ENCODE measurements at places on chromosomes 5 and 9.

DNA sequence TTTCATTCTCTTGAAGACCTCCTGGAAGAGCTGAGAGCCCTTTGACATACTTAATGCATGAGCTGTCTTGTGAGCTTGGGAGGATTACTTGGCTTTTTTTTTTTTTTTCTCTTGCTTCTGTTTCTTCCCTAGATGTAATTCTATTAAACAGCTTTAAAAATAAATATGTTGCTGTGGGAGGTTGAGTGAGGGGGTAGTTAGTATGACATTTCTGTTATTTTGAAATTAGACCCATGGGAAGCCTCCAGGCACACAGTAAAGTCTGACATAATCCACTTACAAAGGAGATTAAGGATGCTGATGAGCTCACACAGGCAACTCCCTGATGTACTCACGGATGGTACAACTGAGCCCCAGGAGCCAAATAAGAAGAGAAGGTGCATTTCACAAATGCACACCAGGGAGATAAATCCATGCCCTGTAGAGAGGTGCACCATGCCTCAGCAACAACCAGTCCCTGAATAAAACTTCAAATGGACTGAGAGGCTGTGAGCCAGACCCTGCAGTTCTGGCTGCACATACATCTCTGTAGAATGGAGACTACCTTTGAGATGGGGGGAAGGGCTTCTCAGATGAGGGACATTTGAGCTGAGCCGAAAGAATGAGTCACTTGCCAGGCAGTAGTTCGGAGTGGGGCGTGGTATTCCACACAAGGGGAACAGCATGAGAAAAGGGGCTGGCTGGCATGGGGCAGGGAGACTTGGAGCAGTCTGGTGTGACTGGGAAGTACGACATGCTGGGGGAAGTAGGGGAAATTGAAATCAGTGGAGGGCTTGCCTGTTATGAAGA is 68.7 kb downstream of the ACTL7B start:
- DNase-seq, result peak; percentile 85

DNA sequence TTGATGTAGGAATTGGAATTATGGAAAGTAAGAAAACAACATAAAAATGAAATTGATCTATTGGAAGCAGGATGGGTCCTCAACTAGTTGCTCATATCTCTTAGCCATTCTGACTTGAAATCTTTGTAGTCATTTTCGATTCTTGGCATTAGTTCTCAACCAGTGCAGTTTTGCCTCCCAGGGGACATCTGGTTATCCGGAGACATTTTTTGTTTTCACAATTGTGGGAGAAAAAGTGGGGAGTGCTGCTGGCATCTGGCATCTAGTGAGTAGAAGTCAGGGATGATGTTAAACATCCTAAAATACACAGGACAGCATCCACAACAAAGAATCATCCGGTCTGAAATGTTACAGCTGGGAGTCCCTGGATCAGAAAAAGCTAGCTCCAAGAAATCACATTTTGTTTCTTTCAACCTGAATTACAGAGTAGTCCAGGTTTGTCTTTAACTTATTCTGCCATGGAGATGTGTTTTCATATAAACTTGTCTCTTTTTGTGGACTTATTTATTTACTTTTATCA is 74.9 kb downstream of the FBXL7 start:
- DNase-seq, result no peak

- DNase-seq, result no peak
Observed at GRCh38 chr5:164799391-164799790, 1294.0 kb downstream of the MAT2B start.

GRCh38 chr5:138180841-138181240 is 1.9 kb downstream of the KIF20A start:
- no peak for DNase-seq

- DNase-seq, result no peak
Observed at GRCh38 chr9:134252084-134252830, 74.0 kb upstream of the RXRA start.

- DNase-seq, result no peak
Observed at GRCh38 chr9:69157751-69158466, 16.2 kb upstream of the TJP2 start.

DNA sequence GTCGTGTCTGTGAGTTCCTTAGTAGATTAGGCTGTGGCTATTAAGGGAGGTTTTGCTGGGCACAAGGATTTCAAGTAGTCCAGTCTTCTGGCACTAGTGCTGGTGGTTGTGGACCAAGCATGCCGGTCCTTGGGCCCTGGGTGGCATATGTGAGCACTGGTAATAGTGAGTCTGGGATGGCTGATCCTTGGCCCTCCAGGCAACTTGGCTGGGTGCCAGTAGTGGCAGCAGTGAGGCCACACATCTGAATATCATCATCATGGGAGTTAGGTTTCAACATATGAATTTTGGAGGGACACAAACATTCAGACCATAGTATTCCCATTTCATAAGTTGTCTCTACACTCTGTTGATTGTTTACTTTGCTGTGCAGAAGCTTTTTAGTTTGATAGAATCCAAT is 25.3 kb upstream of the APBA1 start:
- no peak for DNase-seq

DNA sequence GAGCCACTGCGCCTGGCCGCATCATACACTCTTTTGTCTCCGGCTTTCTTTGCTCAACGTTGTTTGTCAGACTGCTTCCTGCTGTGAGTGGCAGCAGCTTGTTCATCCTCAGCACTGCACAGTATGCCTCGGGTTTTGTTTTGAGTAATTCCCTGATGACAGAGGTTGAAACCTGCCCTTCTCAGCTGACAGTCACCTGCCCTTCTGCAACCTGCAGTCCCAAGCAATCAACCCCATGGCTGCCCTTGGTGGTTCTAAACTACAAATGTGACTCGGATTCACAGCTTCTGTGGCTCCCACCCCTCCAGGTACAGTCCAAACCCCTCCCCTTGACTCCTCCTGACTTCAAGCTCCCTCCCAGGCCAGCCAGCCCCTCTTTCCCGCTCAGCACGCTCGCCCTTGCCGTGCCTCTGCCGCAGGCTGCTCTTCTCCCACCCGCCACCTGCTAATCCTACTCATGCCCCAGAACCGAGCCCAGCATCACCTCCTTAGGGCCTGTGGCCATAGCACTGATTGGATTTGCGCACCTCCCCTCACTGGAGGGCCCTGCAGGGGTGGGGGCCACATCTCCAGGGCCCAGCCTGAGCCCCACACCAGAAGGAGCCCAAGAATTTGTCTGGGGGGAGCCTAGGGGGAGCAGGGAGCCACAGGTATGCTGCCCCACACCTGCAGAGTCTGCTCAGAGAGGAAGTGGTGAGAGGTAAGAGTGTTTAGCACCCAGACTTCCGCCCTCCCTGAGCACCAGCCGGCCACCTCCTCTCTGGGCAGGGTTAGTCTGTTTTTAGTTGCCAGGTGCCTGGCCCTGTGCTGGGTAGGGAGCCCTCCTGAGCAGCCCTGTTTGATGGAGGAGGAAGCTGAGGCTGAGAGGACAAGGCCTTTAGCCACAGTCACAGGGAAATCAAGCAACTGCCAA is 10.1 kb downstream of the EEIG1 start:
- peak; percentile 50 for DNase-seq

GRCh38 chr9:96514800-96515158 is 64.8 kb downstream of the HABP4 start:
- DNase-seq, result no peak

GRCh38 chr9:14098486-14099180 is 215.3 kb downstream of the NFIB start:
- DNase-seq, result no peak

GRCh38 chr9:27771803-27772545 is 198.7 kb upstream of the C9orf72 start:
- DNase-seq, result peak; percentile 92

DNA sequence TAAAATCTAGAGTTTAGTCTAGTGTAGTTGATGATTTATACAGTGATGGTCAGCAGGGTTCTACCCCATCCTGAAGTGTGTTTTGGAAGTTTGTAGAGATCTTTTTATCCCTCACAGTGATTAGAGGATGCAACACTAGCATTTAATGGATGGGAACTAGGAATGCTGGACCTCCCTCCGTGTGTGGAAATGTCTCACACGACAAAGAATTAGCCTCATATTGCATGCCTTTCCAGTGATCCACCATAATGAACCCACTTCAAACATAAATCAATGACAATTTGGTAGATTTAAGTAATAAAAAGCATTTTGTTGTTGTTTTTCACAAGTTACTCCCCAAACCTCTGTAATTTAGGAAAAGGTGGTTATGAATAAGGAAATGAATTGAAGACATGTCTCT is 82.5 kb upstream of the LMNB1 start:
- no peak for DNase-seq

DNA sequence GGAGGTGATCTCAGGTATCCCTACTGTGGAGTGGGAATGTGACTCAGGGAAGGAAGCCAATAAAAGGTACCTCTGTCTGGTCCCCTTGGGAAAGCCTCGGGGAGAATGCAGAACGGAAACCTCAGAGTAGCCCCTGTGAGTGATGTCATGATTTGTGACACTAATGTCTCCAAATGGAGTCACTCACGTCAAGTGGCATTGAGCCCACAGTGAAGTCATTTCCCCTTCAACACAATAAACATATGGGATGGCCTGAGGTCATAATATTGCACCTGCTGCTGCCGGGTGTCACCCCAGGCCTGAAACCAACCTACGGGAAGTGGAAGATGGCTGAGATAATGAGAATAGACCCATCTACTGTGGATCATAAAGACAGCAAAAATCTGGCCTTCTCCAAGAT is 75.9 kb upstream of the GOLM1 start:
- DNase-seq, result no peak

DNA sequence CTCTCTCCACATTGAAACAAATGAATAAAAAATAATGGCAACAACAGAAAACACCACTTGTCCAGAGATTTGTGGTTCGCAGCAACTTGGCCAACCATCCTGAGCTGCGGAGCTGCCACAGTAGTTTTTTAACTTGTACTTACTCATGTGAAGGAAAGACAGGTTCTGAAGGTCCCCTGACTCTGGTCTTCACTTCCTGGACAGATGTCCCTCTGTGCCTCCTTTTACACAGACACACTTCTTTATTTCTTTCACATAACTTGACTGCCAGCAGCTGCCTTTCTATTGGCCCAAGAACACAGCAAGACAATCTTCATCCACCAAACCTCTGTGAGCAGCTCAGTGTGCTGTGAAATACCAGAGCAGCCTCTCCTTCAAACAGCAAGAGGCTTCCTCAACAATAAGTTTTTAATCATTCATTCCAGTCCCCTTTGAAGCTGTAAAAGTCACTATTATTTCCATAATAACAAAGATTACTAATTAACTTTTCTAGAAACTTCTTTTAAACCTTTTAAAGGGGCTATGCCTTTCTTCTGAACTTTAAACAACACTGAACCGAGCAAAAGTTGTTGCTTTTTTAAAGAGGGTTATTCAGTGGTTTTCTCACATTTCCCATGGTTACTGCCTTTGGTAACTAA is 198.7 kb downstream of the NR2F1-AS1 start:
- DNase-seq, result no peak

- no peak for DNase-seq
Observed at GRCh38 chr9:7456377-7456776, 343.2 kb downstream of the DMAC1 start.

GRCh38 chr9:84823421-84824271 is 154.1 kb downstream of the NTRK2 start:
- no peak for DNase-seq

- DNase-seq, result no peak
Observed at GRCh38 chr5:56160723-56161438, 72.2 kb downstream of the ANKRD55 start.

- no peak for DNase-seq
Observed at GRCh38 chr5:135341696-135342550, 57.1 kb downstream of the MACROH2A1 start.

DNA sequence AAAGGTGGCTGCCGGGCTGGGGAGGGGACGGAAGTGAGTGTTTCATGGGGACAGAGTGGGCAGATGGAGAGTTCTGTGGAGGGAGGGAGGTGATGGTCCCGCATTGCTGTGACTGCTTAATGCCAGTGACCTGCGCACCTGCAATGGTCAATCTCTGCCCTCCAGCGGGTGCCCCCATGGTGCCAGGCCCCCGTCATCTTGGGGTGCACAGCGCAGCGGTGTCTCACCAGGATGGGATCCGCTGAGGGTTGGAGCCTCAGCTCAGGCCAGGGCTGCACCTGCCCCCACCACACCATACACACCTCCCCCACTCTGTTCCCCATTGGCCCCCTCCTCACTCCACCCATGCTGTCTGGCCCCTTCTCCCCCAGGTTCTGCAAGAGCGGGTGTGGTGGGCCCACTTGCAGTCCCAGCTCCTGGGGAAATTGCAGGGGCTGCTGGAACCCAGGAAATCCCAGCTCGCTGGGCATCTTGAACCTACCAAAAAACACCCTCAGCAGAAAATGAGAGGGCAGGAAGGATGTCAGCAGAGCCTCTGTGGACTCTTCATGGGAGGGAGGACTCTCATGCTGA is 12.1 kb upstream of the CAMSAP1 start:
- DNase-seq, result no peak

GRCh38 chr5:155332618-155333017 is 319.1 kb downstream of the KIF4B start:
- no peak for DNase-seq

- no peak for DNase-seq
Observed at GRCh38 chr5:55821731-55822512, 29.2 kb upstream of the IL31RA start.

DNA sequence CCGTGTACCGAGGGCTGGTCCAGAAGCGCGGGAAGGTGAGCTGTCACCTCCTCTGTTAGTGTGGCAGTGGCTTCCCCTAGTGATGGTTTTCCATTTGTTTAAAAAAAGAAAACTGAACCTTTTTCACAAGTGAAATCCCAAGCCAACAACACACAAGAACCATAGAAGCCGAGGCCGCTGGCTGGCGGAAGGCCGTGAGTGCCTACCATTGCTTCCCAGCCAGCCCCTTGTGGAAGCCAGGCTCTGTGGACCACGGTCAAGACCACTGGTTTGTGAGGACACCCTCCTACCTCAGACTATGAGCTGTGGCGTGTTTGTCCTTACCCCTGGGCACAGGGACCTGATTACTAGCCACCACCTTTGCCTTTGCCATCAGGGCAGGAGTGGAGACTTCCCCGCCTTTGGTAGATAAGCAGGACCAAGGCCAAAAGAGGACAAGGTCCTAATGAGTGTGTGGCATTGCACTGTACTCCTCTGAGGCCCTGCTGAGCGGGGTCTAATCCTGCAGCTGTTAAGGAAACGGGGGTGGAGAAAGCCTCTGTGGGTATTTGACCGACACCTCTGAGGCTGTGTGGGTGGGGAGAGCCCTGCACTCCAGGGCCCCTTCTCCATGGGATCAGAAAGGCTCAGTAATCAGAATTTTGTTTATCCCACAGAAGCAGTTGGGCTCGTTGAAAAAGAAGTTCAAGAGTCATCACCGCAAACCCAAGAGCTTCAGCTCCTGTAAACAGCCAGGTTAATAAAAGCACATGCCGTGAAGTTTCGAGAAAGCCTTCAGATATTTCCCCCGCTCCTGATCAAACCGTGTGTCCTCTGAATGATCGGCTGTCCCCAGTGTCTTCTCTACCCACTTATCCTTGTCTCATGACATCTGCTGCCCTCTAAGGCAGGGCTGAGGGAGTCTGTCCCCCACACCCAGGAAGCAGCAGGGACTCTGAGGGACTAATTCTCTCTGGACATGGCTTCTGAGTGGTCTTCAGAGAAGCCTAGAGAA is 4.3 kb downstream of the SURF2 start:
- DNase-seq, result peak; percentile 19

GRCh38 chr5:5315068-5315980 is 107.2 kb upstream of the ICE1 start:
- no peak for DNase-seq

GRCh38 chr5:141914199-141914743 is 9.4 kb upstream of the DELE1 start:
- DNase-seq, result no peak
